ENCODE measurements at places on chromosomes 7 and 10.

DNA sequence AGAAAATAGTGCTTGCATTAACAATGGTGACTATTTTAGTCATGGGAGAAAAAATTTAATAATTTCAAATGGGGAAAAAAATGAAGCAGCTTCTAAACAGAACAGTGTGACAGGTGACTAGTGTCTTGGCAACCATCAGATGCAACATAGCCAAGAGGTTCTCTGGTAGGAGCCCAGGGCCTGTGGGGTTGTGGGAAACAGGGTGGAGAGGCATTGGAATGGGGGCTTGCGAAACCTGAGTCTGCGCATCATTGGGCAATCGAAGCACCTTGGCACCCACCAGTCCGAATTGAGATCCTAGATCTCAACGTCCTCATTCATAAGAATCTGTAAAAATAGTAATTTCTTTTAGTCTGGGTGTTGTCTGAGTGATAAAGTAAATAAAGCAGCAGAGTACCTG, 19.2 kb upstream of the PARD3 start:
- no peak for DNase-seq

DNA sequence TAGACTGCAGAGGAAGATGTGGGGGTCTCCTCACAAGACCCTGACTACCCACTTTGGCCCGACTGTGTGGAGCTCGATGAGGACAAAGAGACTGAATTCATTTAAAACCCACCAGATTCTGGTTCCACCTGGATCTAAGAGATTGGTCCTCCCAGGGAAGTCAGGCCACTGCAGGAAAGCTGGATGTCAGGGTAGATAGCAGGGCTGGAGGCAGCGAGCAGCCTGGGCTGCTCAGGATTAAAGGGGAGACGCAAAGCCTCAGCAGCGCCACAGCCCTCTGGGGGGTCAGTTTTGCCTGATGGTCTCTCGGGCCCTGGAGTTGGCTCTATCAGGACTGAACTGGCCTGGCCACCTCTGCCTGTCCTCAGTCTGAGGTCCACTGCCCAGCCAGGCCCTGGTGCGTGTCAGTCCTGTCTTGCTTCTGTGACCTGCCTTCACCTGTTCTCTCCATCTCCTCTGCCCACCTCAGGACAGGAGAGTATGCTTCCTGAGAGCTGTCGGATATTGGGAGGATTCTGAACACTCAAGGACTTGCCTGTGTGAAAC, 12.2 kb upstream of the KLRG2 start:
- no peak for DNase-seq

DNA sequence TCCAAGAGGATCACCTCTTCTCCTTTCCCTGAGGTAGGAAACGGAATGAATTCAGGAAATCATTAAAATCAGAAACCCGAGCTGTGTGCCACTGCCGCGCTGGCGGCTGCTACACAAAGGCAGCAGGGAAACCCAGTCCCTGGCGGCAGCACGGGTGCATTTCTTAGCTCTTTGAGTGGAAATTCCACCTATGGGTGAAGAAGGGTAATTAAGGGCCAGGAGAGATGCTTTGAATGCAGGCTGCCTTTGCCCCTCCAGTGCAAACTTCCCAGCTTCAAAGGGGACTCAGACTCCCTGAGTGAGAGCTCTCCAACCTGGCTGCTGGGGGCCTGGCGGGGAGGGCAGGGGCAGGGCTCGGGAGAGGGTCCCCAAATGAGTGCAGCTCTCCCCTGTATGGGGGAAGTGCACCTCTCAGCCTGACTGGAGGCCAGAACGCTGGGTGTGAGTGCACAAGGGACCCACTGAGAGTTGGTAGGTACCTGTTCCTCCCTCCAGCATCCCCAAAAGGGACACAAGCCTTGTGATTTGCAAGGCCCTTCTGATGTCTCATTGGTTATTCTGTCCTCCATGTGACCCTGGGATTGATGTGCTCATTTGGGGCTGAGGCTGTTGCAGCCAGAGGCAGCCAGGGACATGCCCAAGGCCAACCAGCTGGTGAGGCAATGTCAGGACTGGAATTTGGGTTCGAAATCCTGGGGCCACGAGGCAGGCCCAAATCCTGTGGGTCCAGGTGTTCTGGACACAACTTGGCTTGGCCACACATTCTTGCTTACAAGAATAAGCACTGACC, 16.3 kb upstream of the ZMIZ1 start:
- no peak for DNase-seq

DNA sequence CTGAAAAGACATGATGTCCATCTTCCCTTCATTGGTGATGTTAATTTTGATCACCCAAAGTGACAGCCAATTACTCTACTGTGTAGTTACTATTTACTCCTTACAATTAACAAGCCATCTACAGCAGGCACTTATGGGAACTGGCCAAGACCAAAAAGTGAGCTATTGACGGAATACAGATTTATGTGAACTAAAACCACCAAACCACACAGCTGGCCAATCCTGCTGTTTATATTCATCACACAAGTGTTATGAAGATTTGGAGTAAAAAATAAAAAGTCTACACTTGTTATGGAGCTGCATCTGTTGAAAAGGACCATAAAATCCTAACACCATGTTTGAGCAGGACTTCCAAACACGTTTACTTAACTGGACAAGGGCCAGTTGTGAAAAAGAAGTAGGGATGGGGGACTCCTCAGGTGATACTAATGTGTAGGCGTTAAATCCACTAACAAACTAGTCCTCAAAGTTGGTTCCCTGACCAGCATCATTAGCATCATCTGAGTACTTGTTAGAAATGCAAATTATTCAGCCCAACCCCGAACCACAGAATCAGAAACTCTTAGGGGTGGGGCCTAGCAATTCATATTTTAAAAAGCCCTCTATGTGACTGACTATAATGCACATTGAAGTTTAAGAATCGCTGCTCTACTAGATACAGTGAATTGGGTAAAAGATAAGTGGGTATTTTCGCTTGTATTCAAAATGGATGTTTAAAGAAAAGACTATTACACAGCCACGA, 11.6 kb downstream of the MCMBP start:
- DNase-seq: no peak

GRCh38 chr10:62732841-62733653, 71.5 kb upstream of the ADO start:
- DNase-seq: no peak

DNA sequence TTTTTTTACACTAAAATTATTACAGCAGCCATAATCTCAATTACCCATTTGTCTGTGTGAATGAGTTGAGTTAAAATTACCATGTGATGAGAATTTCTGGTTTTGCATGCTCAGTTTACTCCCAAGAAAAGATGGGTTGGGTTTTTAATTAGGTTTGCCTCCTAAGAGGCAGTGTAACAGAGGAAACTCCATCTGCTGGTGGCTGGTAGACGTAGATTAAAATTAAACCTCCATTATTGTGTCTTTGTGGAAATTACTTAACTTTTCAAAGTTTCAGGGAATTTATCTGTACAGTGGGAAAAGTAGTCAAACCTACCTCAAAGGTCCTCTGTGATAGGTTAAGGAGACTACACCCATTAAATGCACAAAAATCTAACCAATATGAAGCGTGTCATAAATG, 954.2 kb downstream of the PCDH15 start:
- no peak for DNase-seq

DNA sequence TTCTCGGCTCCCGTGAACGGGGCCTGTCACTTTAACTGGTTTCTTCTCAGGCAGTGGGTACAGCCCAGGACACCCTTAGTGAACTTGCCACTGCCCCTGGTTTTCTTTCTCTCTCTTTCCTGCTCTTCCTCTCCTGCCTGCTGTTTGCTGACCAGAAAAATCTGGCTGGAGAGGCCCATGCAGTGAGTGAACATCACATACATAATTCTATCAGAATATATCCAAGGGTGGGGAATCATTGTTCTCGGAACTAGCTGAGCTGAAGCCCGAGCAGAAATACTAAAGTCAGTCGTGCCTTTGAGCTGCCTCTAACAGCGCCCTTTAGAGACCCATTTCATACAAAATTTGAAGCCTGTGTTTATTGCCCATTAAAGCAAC, 501.5 kb upstream of the GALNT17 start:
- DNase-seq: no peak

DNA sequence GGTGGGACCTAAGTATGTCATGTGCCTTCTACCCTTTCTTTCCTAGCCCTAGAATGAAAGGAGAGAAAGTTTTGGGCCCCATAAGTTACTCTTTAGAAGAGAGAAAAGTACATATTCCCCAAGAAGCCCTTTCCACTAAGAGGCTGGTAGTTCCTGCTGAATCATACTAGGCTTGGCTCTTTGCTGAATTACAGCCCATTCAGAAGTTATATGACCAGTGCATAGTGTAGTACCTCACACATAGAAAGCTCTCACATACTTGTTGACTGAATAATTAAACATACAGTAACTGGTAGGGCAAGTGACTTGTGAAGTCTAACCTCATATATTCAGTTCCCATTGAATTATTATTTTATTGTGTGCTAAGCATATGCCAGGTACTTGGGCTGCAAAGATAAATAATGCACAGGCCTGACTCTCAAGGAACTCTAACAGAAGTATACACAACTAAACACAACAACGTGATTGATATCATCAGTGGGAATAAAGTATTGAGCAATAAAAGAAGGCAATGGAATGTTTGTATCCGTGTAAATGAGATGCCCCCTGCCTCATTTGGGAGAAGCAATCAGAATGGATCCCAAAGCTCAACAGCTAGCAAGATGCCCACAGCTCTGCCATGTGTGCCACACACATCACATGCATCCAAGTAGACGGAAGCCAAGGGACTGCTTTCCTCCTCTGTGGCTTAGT, 38.9 kb upstream of the UBN2 start:
- DNase-seq: no peak

DNA sequence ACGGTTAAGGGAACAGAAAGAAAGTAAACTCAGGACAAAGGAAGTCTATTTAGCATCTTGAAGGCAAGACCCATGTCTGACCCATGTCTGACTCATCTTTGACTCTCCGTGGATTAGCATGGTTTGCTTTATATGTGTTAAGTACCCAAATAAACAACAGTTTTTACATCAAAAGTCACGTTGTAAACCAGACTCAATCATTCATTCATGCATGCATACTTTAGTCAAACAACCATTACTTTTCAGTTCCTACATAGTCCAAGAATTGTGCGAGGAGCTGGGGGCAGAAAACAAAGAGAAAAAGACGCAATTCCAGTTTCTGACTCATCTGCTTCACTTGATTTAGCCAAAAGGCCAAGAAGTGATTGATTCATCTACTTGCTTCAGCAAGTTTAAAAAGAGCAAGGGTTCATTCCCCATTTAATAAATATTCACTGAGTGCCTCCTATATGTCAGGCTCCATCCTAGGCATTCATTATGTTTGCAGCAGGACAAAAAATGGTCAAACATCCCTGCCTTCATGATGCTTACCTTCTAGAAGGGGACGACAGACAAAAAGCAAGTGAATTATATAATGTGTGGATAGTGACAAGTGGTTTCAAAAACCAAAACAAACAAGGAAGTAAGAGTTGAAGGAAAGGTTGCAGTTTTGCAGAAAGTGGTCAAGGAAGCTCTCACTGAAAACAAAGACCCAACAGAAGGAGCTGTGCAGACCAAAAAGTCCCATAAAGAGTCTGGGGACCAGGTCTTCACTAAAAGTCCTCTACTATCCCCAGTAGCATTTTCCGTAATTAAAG, 116.2 kb downstream of the FAM107B start:
- no peak for DNase-seq

GRCh38 chr10:122474131-122474818, 12.9 kb downstream of the HTRA1 start:
- DNase-seq: no peak

- no peak for DNase-seq
These were observed 639.0 kb upstream of the DPP6 start for GRCh38 chr7:153413199-153413539.

- DNase-seq: no peak
These were observed 28.1 kb upstream of the LRRC4 start for GRCh38 chr7:128059143-128059988.

GRCh38 chr7:136064081-136064480, 86.9 kb upstream of the MTPN start:
- no peak for DNase-seq

DNA sequence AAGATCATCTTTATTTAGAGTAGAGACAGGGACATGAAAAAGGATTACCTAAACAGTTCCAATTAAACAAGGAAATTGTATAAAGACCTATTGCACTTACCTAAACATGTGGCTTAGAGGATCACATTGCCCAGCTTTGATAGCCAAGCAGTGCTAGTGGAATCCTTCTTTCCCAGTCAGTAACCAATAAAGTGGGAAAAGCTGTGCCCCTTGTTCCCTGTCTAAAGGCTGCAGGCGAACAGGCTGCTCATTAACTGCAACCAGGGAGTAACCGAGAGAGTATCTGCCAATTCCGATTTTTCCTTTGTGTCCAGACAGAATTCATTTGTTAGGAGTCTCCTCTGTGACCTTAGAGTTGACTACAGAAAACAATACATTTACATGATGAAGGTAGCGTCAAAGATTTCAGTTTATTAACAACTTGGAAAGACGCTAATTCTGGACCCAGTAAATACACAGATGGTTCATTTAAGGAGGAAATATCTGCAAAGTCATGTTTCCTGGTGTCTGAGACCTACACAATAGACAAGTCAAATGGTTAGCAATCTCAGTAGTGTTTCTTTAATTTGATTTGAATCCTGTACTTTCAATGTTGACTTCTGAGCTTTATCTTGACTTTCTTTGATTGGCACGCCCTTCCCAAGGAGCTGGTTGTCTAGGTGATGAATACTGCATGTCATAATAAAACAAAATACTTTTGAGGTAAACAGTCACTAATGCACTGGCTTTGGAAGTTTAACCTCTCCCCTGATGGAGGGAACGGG, 57.3 kb upstream of the MET start:
- DNase-seq: no peak

GRCh38 chr10:123651421-123652047, 14.6 kb upstream of the GPR26 start:
- no peak for DNase-seq

- no peak for DNase-seq
These were observed 48.2 kb downstream of the PON1 start for GRCh38 chr7:95276114-95276513.

DNA sequence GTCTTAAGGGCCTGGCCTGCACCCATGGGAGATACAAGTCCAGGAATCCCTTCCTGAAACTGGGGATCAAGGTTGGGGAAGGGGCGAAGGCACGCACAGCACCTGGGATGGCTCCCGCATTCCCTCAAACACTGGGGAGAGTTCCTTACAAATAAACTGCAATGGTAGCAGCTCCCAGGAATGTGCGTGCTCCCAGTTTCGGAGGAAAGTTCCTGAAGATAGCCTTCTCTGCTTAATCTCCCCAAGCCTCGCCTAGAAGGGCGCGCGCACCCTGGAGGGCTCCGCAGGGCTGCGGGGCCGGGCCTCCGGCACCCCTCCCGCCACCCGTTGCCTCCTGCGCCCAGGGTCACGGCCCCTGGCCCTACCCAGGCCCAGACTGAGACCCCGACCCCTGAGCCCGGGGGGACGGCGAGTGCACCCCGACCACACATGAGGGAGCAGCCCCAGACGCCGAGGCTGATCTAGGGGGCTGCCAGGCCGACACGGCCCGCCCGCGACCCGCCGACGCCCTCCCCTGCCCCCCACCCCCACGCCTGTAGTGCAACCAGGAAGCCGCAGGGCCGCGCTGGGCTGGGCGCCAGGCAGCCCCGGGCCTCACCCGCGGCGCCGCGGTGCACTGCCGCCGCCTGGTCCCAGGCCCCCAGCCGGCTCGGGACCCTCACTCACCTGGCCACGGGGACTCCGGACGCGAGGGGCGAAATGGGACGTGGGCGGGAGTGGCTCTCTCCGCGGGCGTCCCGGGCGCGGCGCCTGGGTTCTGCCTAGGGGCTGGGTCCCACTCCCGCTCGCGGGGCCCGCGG, 460 bp downstream of the ANXA11 start:
- no peak for DNase-seq

GRCh38 chr7:69819333-69819705, 221.0 kb downstream of the AUTS2 start:
- DNase-seq: no peak

- no peak for DNase-seq
These were observed 12.4 kb downstream of the CPA5 start for GRCh38 chr7:130356876-130357611.
